ENCODE measurements at places on chromosomes 2 and 18. TPM values are rescaled to one million over a fixed set of nuclear protein-coding genes. Genes with fewer than 3 reads are reported as not detected.

CNGA3 gene
- total RNA-seq, result not detected

RNF125 gene
- total RNA-seq, result 12.0 TPM

PPM1G gene
- 53.6 TPM for total RNA-seq

NR4A2 gene
- 31.5 TPM for total RNA-seq

GPR45 gene
- total RNA-seq, result not detected

PRKAG3 gene
- not detected for total RNA-seq

CFAP221 gene
- not detected for total RNA-seq

TRIM43 gene
- not detected for total RNA-seq

GAD1 gene
- total RNA-seq, result not detected

CKAP2L gene
- total RNA-seq, result not detected

UBR3 gene
- 87.4 TPM for total RNA-seq

CDH7 gene
- 16.5 TPM for total RNA-seq

PMAIP1 gene
- 0.22 TPM for total RNA-seq

HOXD12 gene
- not detected for total RNA-seq

ARHGAP15 gene
- total RNA-seq, result 45.0 TPM

ZAP70 gene
- 4.3 TPM for total RNA-seq

Measured in tibial nerve (tissue), 4 donors.